ENCODE measurements at places on chromosomes 4 and X. TPM values are rescaled to one million over a fixed set of nuclear protein-coding genes. Genes with fewer than 3 reads are reported as not detected.

The HTRA3 gene
- total RNA-seq, result 89.3 TPM

The ERVMER34-1 gene
- 2.1 TPM for total RNA-seq

The TKTL1 gene
- total RNA-seq, result 11.9 TPM

The FMR1NB gene
- not detected for total RNA-seq

The POU3F4 gene
- not detected for total RNA-seq

The MAGEA8 gene
- not detected for total RNA-seq

The FGF16 gene
- total RNA-seq, result not detected

The SH3TC1 gene
- 17.1 TPM for total RNA-seq

The IQCM gene
- total RNA-seq, result not detected

The DGKK gene
- total RNA-seq, result not detected

The TMEM31 gene
- not detected for total RNA-seq

Measured in right cardiac atrium (tissue), 5 donors.